ENCODE measurements at places on chromosomes 12 and 14.

DNA sequence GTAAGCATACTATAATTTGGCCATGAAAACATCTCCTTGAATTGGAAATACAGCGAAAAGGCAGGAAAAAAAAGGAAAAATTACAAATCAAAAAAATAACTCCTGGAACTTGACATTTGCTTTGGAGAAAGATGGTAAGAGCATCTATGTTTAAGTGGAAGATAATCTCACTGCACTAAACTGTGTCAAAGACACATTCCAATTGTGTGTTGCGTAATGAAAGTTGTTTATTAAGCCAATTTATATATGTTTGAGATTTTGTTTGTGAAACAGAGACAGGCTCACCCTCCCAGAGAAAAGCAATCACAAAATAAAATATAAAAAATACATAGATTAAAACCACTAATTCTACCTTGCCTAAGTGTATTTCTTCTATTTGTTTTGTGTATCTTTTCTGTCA is 11.1 kb upstream of the ATXN7L3B start:
- no peak for DNase-seq

- no peak for DNase-seq
Observed at GRCh38 chr12:40474630-40475029, 217.6 kb upstream of the CNTN1 start.

GRCh38 chr12:6275928-6276887 is 34.3 kb upstream of the PLEKHG6 start:
- no peak for DNase-seq

GRCh38 chr14:52538623-52539022 is 13.7 kb downstream of the TXNDC16 start:
- no peak for DNase-seq

GRCh38 chr14:96136371-96137005 is 68.2 kb upstream of the BDKRB2 start:
- no peak for DNase-seq
